ENCODE measurements at places on chromosomes 6 and 20.
A peak's percentile ranks its signal among the peaks of the same experiment; 100 is the strongest.

DNA sequence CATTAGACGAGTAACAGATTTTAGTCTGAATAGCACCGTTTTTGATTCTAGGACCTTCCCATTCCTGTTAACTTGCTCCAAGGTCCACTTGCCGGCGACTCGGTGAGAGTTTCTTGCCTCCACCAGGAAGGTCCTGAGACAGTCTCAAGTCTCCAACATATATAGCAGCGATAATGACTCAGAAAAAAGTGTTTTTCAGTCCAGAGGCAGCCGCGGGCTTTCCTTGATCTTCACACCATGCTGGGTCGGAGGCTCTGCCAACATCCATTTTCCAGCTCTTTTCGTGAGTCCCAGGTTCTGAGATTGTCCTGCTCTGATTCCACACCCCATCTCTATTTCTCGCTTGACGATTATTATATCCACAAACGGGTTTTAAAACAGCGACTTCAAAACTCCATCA, 170.5 kb downstream of the GPX5 start:
- no peak for DNase-seq

DNA sequence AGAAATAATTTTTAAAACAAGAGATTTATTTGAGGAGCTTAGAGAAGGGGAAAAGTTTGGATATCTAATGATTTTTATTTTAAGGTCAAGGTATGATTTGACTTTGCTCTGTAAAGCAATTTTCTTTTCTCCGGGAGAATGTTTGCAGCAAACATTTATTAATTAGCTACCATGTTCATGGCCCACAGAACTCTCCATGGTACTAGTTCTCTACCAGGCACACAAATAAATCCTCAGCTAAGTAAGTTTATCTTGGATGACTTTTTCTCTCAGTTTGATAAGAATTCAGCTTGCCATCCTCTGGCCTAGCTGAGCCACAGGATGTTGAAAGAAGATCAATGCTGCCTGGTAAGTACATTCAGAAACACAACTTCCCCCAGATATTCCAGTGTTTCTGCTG, 94.3 kb downstream of the PHACTR3 start:
- no peak for DNase-seq

DNA sequence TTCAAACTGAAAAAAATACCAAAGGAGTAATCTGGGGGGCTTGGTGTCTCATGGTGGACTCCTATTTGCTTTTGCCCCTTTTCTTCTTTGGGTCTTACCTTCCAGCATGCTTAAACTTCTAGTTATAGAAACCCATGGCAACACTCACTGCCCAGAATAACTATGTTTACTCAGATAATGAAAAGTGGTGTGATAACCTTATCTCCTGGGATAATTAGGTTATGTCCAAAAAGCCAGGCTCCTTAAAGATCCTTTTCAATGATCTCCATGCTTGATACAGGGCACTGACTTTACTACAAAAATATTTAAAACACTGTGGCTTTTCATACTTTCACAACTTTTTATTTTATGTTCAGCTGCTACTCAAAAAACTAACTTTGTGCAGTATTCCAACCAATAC, 245.6 kb downstream of the PRKN start:
- DNase-seq = no peak

DNA sequence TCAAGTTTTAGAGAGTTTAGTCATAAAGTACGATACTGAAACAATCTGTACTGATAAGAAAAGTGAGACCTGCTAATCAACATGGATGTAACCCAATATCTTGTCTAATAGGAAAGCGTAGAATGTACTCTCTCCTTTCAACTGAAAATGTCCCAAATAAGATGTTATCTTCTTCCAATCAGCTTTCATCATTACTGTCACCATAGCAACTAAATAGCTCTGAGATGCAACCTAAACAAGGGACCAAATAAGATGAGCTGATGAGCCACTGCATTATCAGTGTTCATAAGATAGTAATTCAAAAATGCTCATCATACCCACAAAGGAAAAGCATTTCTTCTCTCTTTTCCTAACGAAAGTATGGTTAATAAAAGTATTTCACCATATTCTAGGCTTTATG, 1108.3 kb upstream of the MAP3K7 start:
- DNase-seq = no peak

GRCh38 chr6:33014841-33015634, 5.6 kb upstream of the HLA-DOA start:
- peak; percentile 21 for DNase-seq

DNA sequence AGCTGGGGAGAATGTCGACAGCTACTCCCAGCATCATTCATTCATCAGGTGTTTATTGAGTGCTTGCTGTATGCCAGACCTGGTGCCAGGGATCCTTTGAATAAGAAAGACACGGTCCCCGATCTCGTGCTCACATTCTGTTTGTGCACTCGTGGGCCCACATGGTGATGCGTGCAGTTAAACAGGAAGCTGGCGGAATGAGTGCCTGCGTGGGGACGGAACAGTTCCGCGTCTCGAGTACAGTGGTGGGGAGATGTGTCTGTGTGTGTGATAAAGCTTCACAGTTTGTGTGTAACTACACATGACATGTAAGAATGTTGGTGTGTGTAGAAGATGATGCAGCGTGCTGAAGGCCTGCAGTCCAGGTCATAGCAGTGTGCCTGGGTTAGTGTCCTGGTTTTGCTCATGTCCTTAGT, 6.5 kb downstream of the RBM38 start:
- DNase-seq = no peak

- no peak for DNase-seq
Measured at GRCh38 chr20:47487175-47487917, 14.3 kb upstream of the NCOA3 start.

GRCh38 chr20:57388953-57389694, 2.1 kb upstream of the RBM38 start:
- no peak for DNase-seq

- no peak for DNase-seq
Measured at GRCh38 chr20:4320291-4320690, 304.9 kb upstream of the RNF24 start.

GRCh38 chr6:54916858-54917257, 70.3 kb downstream of the FAM83B start:
- DNase-seq = no peak

DNA sequence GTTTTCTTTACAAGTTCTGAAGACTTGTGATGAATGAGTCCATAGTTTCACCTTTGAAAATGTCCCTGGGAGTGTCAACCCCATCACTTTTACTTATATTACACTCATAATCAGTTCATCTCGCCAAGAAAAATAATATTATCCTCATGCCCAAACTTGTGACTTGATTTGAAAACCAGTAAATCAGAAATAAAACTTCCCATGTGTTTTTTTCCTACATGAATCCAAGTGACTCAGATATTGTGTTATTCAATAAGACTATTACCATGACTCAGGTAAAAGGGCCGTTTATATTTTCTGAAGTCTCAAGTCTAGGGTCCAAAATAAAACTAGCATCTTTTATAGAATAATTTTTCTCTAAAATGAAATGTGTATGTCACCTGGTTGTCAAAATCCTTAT, 15.8 kb upstream of the CYP24A1 start:
- no peak for DNase-seq

- no peak for DNase-seq
Measured at GRCh38 chr20:39072132-39072531, 110.0 kb downstream of the DHX35 start.

- no peak for DNase-seq
Measured at GRCh38 chr6:121042766-121043165, 291.5 kb downstream of the TBC1D32 start.

GRCh38 chr6:159961528-159961927, 7.4 kb upstream of the IGF2R start:
- DNase-seq = no peak

- no peak for DNase-seq
Measured at GRCh38 chr6:48027704-48028435, 83.1 kb downstream of the PTCHD4 start.

DNA sequence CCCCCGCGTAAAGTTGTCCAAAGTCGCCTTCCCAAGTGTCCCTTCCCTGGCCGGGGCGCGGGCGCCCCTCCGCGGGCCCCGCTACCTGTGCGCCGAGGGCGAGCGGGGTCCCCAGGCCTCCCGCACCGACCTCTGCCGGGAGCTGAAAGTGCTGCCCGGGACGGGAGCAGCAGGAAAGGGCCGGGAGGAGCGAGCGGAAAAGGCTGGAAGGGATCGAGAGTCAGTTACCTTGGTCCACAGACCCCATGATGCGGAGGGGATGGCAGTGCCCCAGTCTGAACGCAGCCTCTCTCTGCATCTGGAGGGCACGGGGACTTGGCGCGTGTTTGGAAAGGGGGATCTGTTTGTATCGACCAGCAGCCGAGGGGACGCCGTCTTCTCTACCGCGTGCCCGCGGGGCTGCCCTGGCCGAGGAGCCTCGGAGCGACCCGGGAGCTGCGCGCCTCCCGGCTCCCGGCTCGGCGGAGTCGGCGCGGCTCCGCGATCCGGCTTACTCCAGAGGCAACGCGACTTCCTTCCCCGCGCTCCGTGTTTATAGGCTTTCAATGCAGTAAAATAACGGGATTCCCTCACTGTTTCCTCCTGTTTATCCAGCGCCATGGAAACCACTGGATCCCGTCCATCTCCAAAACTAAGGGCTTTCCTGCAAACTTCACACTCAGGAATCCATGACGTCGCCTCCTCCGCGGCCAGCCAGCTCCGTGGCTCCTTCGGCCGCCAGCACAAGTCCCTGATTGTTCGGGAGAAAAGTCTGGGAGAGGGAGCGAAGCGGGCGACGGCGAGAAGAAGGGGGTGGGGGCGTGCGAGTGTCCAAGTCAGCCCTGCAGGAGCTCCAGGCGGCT, 20.0 kb upstream of the NFATC2 start:
- DNase-seq = no peak

DNA sequence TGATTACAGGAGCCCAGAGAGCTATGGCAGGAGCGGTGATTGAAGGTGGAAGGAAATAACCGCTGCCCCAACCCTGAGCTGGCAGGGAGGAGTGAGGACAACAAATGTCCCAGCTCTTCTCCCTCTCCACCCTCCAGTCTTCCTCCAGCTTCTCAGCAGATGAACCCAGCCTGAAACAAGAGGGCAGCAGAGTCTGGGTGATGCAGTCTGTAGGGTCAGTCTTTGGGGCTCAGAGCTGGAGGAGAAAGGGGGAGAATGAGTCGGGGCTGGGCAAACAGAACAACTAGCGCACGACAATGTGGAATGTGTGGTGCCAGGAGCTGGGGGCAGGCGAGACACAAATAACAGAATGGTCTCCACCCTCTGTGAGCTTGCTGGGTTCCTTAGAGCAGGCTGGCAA, 4.5 kb upstream of the GUCA1A start:
- no peak for DNase-seq

GRCh38 chr20:39431091-39431880, 469.1 kb downstream of the DHX35 start:
- no peak for DNase-seq

- no peak for DNase-seq
Measured at GRCh38 chr6:140590641-140591040, 1216.2 kb upstream of the CITED2 start.

DNA sequence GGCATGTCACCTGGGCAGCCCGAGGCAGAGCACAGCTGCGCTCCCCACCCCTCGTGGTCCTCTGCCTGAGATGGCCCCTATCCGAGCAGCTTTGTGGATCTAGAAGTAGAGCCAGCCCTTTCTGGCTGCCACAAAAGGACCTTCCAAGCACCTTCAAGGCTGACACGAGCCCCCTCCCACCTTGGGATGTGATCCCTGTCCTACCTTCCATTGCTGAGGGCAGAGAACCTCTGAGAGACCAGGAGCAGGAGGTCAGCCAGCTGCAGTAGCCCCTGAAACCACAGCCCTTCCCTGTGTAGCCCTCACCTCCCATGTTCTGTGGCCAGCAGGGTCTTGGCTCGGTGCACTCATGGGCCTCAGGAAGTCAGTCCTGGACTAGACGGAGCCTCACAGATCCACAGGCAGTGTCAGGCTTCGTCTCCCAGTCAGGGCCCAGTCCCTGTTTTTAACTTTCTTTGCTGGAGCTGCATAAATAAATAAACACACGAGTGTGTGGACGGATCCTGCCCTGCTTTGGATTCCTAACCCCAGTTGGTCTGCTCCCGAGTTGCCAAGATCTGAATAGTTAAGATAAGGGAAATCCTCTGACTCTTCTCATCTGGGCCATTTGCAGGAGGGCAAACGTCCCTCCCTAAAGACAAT, 507.7 kb downstream of the PREX1 start:
- DNase-seq = no peak

GRCh38 chr20:15654208-15654649, 919.0 kb downstream of the KIF16B start:
- peak; percentile 39 for DNase-seq

- no peak for DNase-seq
Measured at GRCh38 chr6:69026243-69026642, 391.2 kb downstream of the ADGRB3 start.

DNA sequence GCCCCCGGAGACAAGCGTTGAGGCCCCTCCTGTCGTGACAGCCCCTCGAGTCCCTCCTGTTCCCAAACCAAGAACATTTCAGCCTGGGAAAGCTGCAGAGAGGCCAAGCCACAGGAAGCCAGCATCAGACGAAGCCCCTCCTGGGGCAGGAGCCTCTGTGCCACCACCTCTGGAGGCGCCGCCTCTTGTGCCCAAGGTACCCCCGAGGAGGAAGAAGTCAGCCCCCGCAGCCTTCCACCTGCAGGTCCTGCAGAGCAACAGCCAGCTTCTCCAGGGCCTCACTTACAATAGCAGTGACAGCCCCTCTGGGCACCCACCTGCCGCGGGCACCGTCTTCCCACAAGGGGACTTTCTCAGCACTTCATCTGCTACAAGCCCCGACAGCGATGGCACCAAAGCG, 72.4 kb downstream of the SERAC1 start:
- no peak for DNase-seq

- DNase-seq = no peak
Measured at GRCh38 chr6:96657344-96657743, 94.4 kb downstream of the FHL5 start.

GRCh38 chr6:39696986-39697788, 28.0 kb downstream of the KIF6 start:
- no peak for DNase-seq

DNA sequence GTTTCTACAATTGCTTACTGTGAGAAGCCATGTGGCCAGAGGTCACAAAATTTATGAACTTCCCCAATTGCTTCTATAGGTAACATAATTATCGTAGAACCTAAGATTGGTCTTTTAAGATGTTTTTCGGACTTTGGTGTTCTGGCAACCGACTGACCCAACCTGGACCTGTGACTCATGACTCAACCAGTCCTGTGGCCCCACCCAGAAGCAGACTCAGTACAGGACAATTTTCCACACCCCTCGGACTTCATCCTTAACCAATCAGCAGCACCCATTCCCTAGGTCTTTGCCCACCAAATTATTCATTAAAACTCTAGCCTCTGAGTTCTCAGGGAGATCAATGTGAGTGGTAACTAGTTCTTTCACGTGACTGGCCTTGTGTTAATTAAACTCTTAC, 26.4 kb upstream of the AKAP12 start:
- DNase-seq = no peak

DNA sequence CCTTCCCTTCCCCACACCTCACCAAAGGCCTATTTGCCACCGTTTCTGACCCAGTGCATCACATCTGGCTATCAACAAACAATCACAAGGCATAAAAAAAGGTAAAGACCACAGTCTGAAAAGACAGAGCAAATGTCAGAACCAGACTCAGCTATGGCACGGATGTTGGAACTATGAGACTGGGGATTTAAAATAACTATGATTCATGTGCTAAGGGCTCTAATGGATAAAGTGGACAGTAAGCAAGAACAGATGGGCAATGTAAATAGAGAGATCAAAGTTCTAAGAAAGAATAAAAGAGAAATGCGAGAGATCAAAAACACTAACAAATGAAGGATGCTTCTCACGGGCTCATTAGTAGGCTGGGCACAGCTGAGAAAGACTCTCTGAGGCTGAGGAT, 99.5 kb downstream of the LAMP5 start:
- no peak for DNase-seq
